LHCN-M2 (cell line): ENCODE measurements at places on chromosomes 16 and 17. TPM values are rescaled to one million over a fixed set of nuclear protein-coding genes. Genes with fewer than 3 reads are reported as not detected.

The CCDC57 gene
- 11.0 and 13.5 TPM in 2 replicates for total RNA-seq

The ATPAF2 gene
- total RNA-seq, result 12.6 and 12.8 TPM in 2 replicates

The CES1 gene
- total RNA-seq, result not detected in 2 replicates

The SLC35G6 gene
- total RNA-seq, result not detected in 2 replicates

- DNase-seq, result no peak
Measured at GRCh38 chr16:86066811-86067210, 167.8 kb downstream of the IRF8 start.

GRCh38 chr17:16442141-16442540, 26.8 kb downstream of the TRPV2 start:
- peak; percentile 34 for DNase-seq

GRCh38 chr16:72937360-72937759, 110.6 kb downstream of the ZFHX3 start:
- DNase-seq, result no peak

- no peak for DNase-seq
Measured at GRCh38 chr17:50311112-50311460, 34.8 kb upstream of the XYLT2 start.

DNA sequence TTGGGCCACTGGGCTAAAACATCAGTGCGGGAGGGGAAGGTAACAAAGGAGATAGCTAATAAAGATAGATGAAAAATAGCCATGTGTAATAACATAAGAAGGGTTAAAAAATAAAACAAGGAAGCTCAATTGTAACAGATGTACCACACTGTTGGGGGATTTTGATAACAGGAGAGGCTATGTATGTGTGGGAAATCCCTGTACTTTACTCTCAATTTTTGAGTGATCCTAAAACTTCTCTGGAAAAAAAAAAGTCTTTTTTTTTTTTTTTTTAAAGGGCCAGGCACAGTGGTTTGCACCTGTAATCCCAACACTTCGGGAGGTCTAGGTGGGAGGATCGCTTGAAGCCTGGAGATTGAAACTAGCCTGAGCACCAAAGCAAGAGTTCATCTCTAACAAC, 1.9 kb upstream of the MMD start:
- no peak for DNase-seq

- no peak for DNase-seq
Measured at GRCh38 chr16:89410322-89410721, 80.0 kb downstream of the ANKRD11 start.

DNA sequence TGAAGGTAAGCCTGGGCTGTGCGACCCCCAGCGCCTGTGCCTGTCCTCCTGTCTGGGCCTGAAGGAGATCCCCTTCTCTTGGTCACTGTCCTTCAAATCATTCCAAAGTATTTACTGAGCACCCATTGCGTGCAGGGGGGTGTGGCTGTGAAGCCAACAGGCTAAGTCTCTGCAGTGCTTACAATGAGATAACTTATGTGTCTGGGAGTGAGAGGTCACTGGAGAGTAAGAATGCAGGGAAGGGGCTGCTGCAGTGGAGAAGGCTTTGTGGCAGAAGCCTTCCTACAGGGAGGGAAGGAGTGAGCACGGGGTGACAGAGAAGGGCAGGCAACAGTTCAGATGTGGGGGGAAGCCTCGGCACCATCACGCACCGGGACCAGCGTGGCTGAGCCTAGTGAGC, 11.2 kb upstream of the SMIM5 start:
- no peak for DNase-seq

GRCh38 chr16:23902034-23902747, 66.4 kb downstream of the PRKCB start:
- DNase-seq, result no peak

- DNase-seq, result no peak
Measured at GRCh38 chr16:87966064-87966645, 14.9 kb downstream of the BANP start.

- no peak for DNase-seq
Measured at GRCh38 chr16:1794908-1795666, 1.6 kb upstream of the IGFALS start.

- DNase-seq, result no peak
Measured at GRCh38 chr17:30405161-30405560, 26.4 kb downstream of the CPD start.

DNA sequence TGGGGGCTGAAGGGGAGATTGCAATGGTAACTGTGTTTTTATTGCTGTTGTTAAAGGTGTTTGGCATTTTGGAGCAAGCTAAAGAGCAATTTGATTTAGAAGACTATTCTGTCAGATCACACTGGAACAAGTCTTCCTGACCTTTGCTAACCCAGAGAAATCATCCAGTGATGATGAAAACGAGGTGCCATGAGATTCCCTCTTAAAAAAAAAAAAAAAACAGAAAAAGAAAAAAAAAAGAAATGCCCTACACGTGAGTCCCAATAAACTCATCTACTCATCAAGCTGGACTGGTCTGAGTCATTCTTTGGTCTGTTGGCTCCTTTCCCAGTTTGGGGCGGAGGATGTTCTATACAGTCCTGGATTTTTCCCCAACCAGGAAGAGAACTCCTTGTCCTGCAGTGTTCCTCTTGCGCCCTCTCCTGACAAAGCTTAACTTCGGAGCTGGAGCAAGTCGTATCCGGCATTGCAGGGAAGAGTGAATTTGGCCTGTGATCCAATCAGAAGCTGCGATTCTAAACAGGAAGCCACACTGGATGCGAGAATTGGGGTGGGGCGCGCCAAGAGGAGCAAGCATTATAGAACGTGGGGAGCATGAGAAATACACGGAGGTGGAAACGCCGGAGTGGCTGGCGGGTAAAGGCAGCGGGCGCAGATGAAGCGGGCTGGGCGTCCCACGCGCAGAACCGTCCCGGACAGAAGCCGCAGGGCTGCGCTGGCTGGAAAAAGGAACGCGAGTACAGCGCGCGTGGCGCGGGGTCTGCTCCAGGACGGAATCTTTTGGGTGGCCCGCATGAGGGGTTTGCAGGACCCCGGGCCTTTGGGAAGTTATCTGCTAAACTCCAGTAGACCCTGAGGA, 22.4 kb upstream of the CRYM start:
- peak; percentile 100 for DNase-seq

GRCh38 chr16:4768549-4769305, 1.8 kb upstream of the ZNF500 start:
- DNase-seq, result peak; percentile 94
